ENCODE measurements at places on chromosomes 7 and 10.

- no peak for DNase-seq
Measured at GRCh38 chr7:116592445-116592844, 67.6 kb downstream of the CAV1 start.

GRCh38 chr7:2102375-2102723 is 130.4 kb downstream of the MAD1L1 start:
- no peak for DNase-seq

DNA sequence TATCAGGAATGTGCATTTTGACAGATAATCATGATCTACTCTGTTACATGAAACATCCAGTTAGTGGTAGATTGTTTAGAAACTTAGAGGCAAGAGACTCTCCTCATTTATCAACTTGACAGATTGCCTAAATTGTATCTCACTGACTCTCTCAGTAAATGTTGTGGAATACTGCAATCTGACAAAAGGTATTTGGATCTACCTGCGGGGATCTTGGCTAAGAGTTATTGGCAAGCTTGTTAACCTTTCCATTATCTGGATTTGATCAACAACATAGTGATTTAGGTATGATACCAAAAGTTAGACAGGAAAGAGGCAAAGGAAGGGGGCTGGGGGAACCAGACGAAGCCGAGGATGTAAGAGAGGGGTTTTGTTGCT is 2.0 kb downstream of the VSTM2A start:
- no peak for DNase-seq

DNA sequence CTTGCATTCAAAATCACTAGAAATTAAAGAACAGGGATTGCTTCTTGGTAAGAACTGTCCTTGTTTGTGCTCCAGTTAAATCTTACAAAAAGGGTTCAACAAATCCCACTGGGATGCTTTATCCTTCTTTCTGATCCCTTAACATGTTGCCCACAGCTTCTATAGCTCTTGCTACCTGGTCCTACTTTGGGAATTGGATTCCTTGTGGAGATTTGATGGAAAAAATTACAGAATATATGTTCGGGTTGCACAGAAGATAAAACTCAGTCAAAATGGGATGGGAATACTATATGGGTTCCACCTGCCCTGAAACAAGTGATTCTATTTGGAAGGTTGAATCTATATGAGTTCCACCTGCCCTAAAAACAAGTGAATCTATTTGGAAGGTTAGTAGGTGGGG is at the start of gene OR2A25:
OR2A25 (plus strand) TSS at position 301 of the 400 bp plus-strand sequence. CDS start 4,409 bp downstream, outside the sequence.
- no peak for DNase-seq

GRCh38 chr10:74417397-74417796 is 266.4 kb downstream of the ADK start:
- DNase-seq, result no peak

DNA sequence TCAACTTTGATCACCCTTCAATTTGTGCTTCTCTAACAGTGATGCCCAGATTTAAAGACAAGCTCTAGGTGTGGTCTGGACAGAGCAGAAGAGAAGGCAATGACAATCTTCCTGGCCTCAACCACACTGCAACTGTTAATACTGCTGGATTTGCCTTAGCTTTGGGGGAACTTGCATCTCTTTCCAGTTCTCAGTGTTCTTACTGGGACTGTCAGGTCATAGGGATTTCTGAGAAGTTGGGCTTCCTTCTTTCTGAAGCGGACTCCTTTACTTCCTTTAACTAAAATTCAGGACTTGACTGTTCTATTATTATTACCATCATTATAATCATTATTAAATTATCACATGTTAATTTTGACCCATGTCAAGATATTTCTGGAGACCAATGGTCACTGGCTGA is 80.8 kb downstream of the OSBPL3 start:
- no peak for DNase-seq

GRCh38 chr10:73850863-73851461 is 23.4 kb downstream of the CAMK2G start:
- no peak for DNase-seq
